ENCODE measurements at places on chromosomes 16 and 17. TPM values are rescaled to one million over a fixed set of nuclear protein-coding genes. Genes with fewer than 3 reads are reported as not detected.

DNA sequence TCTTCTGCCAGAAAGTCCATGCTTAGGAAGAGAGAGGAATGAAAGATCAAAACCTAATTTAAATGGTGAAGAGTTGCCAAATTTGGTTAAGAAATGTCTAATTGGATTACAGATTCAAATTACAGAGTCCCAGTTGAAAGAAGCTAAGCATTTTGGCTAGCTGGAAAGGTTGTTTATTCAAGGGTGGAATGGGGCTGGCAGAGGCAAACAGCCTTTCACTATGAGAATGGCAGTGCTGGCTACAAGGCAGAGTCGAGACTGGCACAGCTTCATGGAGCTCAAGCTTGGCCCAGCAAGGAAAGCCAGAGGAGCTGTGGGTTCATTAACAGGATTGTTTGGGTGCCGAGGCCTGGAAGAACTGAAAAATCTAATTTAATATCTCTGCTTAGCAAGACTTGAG lies 13.6 kb downstream of the MAP3K3 start:
- H3K36me3 ChIP-seq = no peaks in the 10 kb centered on the region
- no peak overlapping the region for H3K27ac ChIP-seq
- no peak overlapping the region for H3K4me3 ChIP-seq
- H3K4me1 ChIP-seq = peaks cover 5% of the 10 kb centered on the region
- no peak for DNase-seq

- H3K27ac ChIP-seq = no peak overlapping the region
- H3K36me3 ChIP-seq = no peaks in the 10 kb centered on the region
- no peak for DNase-seq
- no peaks in the 10 kb centered on the region for H3K27me3 ChIP-seq
Measured at GRCh38 chr17:22303096-22303495, 610.8 kb downstream of the KCNJ18 start.

DNA sequence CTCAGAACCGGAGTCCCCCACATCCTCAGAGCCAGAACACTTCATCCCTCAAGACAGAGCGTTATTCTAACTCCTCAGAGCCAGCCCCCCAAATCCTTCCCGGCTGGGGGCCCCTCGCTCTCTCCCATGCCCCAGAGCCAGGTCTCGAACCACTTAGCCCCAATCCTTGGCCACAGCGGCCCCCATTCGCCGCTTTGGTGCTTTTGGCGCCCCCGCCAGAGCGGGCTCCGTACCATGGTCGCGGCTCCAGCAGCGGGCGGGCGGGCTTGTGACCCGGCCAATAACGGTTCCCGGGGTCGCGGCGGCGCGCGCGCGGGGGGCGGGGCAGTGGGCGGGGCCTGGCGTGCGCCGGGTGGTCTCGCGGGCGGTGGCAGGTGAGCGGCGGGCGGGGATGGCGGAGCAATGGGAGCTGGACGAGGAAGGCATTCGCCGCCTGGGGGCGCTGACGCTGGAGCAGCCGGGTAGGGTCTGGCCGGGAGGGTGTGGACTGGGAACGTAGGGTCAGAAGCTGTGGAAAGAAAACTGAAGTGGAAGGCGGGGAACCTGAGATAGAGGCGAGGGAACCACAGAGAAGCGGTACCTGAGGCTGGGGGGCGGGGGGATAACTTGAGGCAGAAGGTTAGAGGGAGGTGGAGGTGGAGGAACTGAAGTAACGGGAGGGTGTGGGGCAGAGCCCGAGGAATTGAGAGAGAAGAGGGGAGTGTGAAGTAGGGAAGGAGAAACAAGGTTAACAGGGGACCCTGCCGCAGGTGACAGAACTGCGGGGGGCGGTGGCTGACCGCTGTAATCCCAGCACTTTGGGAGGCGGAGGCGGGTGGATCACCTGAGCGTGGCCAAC lies at the start of the genes KCTD19 and LRRC36:
Gene KCTD19, minus strand, starts transcription at position 270 of the 838 bp plus-strand sequence. Its CDS starts 34 bp downstream, at position 236.
Gene LRRC36, plus strand, starts transcription at position 344 of the 838 bp plus-strand sequence. Its CDS starts 48 bp downstream, at position 392.
- H3K4me1 ChIP-seq = no peaks in the 10 kb centered on the region
- H3K36me3 ChIP-seq = no peaks in the 10 kb centered on the region
- H3K27me3 ChIP-seq = peaks cover 4% of the 10 kb centered on the region
- peak; percentile 73 for DNase-seq
- no peak within 1 kb of the TSS for H3K27ac ChIP-seq

DNA sequence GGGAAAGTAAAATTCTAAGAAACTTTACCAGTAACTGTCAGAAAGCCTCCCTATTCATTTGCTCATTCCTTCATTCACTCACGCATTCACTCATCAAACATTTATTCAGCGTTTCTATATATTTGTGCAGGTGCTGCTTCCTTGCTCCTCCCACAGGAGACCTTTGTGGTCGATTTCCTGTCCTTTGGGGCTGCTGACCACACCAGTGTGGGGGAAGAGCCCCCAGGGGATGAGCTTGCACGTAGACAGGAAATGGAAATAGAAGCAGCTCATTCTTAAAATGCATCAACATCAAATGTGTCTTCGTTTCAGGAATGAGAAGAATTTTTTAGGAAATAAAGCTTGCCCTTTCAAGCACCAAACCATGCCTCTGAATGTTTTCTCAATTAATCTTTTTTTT lies 9.6 kb downstream of the PIK3R6 start:
- DNase-seq = no peak

DNA sequence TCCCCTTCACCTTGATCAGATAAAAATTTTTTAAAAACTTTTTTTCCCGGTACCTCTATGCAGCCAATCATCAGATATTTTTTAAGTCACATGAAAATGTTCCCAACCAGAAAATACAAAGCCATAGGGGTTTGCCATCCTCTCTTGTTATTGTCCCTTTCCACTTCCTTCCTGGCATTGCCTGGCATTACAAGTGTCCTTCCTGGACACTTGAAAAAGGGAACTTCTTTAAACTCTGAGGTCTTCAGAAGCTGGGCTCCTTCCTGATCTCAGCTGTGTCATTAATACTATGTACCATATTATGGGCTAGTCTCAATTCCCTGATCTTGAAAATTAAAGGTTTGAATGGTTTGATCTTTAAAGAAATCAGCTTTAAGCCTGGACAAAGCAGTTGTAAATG lies 64.9 kb downstream of the TEX14 start:
- no peaks in the 10 kb centered on the region for H3K36me3 ChIP-seq
- H3K4me1 ChIP-seq = no peaks in the 10 kb centered on the region
- H3K27ac ChIP-seq = no peak overlapping the region

EME1 gene
- 13.9 TPM for total RNA-seq

- H3K4me3 ChIP-seq = no peak overlapping the region
- no peak overlapping the region for H3K27ac ChIP-seq
- no peak for DNase-seq
- H3K4me1 ChIP-seq = no peaks in the 10 kb centered on the region
- H3K36me3 ChIP-seq = peaks cover 48% of the 10 kb centered on the region
Measured at GRCh38 chr16:81366316-81366932, 51.7 kb downstream of the GAN start.

NPW gene
- total RNA-seq = 10.3 TPM

PABPN1L gene
- not detected for total RNA-seq

GRCh38 chr17:20010099-20010863 lies 1.1 kb downstream of the SPECC1 start:
- no peaks in the 10 kb centered on the region for H3K27me3 ChIP-seq
- H3K27ac ChIP-seq = no peak overlapping the region
- no peaks in the 10 kb centered on the region for H3K36me3 ChIP-seq

DNA sequence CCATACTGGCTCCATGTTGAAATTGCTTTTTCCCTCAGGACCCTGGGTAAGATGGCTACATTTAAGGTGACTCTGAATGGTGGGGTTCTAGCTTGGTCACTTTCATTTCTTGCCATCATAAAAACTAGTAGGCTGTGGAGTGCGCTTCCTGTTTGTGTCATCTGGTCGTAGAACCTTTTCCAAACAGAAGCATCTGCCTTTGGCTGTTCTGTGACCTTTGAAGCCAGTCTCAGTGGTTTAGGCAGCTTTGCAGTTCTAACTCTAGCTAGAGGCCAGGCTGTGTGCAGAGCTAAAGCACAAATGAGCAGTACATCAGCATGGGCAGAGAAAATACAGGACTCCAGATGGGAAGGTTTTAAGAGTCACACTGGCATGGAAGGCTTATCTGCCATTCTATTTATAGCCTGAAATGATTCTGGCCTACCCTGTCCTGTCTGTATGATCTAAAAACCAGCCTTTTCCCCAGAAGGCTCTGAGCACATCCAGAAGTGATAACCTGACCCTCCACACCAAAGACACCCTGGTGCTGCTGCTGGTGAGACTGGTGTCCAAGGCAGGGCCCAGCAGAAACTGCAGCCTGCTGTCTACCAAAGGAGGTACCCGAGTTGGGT lies 8.6 kb downstream of the ESRP2 start:
- peaks cover 40% of the 10 kb centered on the region for H3K36me3 ChIP-seq
- no peaks in the 10 kb centered on the region for H3K4me1 ChIP-seq
- H3K27me3 ChIP-seq = no peaks in the 10 kb centered on the region
- no peak overlapping the region for H3K4me3 ChIP-seq
- no peak for DNase-seq
- no peak overlapping the region for H3K27ac ChIP-seq

DPEP2 gene
- not detected for total RNA-seq

PRMT7 gene
- total RNA-seq = 48.7 TPM

- DNase-seq = no peak
- no peak overlapping the region for H3K27ac ChIP-seq
- H3K4me1 ChIP-seq = no peaks in the 10 kb centered on the region
- H3K27me3 ChIP-seq = no peaks in the 10 kb centered on the region
- no peaks in the 10 kb centered on the region for H3K36me3 ChIP-seq
- no peak overlapping the region for H3K4me3 ChIP-seq
Measured at GRCh38 chr17:63275971-63276745, 169.9 kb downstream of the CYB561 start.

C17orf50 gene
- not detected for total RNA-seq

- no peak overlapping the region for H3K4me3 ChIP-seq
- no peaks in the 10 kb centered on the region for H3K36me3 ChIP-seq
- H3K27ac ChIP-seq = no peak overlapping the region
- H3K4me1 ChIP-seq = peaks cover 9% of the 10 kb centered on the region
- DNase-seq = no peak
Measured at GRCh38 chr16:4004206-4004605, 112.0 kb downstream of the ADCY9 start.

DNA sequence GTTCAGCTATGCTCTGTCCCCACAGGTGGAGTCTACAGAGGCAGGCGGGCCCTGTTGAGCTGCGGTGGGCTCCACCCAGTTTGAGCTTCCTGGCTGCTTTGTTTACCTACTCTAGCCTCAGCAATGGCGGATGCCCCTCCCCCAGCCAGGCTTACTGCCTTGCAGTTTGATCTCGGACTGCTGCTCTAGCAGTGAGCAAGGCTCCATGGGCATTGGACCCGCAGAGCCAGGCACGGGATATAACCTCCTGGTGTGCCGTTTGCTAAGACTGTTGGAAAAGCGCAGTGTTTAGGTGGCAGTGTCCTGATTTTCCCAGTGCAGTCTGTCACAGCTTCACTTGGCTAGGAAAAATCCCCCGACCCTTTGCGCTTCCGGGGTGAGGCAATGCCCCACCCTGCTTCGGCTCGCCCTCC lies 89.1 kb downstream of the BCAS3 start:
- DNase-seq = no peak
- H3K4me1 ChIP-seq = no peaks in the 10 kb centered on the region
- H3K36me3 ChIP-seq = no peaks in the 10 kb centered on the region
- H3K27ac ChIP-seq = no peak overlapping the region

DNA sequence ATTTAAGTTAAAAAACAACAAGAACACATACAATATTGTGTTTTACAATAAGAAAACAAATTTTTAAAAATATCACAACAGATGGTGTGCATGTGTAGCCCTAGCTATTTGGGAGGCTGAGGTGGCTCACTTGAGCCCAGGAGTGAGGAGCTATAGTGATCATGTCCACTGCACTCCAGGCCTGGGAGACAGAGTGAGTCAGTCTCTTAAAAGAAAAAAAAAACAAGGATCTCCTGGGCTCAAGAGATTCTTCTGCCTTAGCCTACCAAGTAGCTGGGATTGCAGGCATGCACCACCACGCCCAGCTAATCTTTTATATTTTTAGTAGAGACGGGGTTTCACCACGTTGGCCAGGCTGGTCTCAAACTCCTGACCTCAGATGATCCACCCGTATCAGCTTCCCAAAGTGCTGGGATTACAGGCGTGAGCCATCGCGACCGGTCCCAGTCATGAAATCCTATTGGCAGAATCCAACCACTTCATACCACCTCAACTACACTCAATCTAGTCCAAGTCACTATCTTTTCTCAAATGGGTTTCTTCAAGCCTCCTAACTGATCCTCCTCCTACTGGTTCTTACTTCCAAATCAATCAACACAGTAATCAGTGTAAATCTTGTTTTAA lies 55.0 kb downstream of the STH start:
- no peak for DNase-seq
- no peak overlapping the region for H3K27ac ChIP-seq
- no peaks in the 10 kb centered on the region for H3K4me1 ChIP-seq
- H3K36me3 ChIP-seq = peaks cover 24% of the 10 kb centered on the region

DNA sequence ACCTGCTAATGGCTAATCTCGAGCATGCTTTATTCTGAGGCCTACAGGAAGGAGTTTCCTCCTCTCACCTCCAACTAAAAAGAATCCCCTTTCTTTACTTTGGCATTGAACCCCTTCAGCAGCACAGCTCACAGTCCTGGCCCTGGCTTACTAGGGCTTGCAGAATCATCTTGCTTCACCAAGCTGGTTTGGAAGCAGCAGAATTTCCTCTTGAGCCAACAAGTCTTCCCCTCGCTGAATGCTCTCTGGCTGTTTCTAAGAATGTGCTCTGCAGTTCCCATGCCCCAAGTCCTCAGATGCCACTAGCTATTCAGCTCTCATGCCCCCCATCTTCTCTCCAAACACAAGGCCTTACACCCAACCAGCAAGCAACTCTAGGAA lies 271.2 kb downstream of the NTN1 start:
- H3K4me3 ChIP-seq = no peak overlapping the region
- no peaks in the 10 kb centered on the region for H3K4me1 ChIP-seq
- H3K27me3 ChIP-seq = no peaks in the 10 kb centered on the region
- no peak overlapping the region for H3K27ac ChIP-seq
- no peak for DNase-seq
- H3K36me3 ChIP-seq = no peaks in the 10 kb centered on the region

DNA sequence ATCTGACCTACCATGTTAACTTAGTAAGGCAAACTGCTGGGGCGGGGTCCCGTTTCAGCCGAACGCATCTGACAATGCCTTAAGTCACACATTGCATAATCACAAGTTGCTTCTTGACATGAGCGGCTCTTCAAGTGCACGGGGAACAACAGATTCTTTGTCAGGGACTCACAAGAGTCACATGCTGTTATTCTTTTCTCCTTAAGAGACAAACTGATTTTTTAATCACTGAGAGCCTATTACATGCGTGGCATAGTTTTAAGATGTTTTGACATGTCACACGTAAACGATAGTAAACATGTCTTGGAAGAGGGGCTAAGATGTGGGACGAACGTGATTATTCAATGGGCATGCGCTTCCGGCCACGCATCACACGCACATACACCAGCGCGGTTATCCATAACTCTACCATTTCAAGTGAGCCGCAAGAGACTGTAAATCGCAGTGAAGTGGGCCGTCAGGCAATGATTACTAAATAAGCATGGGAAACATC lies 63.4 kb downstream of the ADCY9 start:
- H3K27ac ChIP-seq = no peak overlapping the region
- no peak overlapping the region for H3K4me3 ChIP-seq
- H3K36me3 ChIP-seq = no peaks in the 10 kb centered on the region
- no peak for DNase-seq

- no peaks in the 10 kb centered on the region for H3K27me3 ChIP-seq
- H3K4me3 ChIP-seq = no peak overlapping the region
- DNase-seq = no peak
- H3K36me3 ChIP-seq = no peaks in the 10 kb centered on the region
- no peak overlapping the region for H3K27ac ChIP-seq
Measured at GRCh38 chr17:74012465-74012864, 191.0 kb upstream of the RPL38 start.
